Body of pancreas (tissue), 4 donors: ENCODE measurements at places on chromosomes 7 and 10.

GRCh38 chr10:100894589-100895294 lies 18.0 kb upstream of the SLF2 start:
- no peak for DNase-seq

- no peak for DNase-seq
Observed at GRCh38 chr10:103775776-103776175, 79.6 kb downstream of the SH3PXD2A start.

DNA sequence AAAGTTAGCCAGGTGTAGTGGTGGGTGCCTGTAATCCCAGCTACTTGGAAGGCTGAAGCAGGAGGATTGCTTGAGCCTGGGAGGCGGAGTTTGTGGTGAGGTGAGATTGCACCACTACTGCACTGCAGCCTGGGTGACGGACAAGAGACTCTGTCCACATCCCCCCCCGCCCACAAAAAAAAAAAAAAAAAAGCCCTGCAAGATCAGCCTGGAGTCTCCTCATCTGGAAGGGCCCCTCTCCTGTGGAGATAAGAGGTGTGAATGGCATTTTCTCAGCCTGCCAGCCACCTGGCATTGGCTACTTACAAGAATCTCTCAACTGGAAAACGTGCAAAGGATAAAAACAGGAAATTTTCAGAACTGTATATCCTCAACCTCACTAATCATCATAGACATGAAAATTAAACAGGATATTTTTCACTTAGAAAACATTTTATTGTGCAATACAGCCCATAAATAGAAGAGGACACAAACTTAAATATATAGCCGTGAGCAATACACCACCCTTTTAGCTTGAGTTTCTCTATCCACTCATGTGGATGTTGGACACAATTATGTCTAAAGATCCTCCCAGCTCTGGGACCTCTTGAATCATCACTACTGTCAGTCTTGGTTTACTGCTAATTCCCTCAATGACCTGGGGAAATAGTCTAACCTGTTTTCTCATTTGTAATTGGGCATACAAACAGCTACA lies 11.3 kb upstream of the TSPAN15 start:
- peak; percentile 65 for DNase-seq

- no peak for DNase-seq
Observed at GRCh38 chr10:4316161-4316810, 509.7 kb upstream of the AKR1E2 start.
